ENCODE measurements at places on chromosomes 3 and 15. TPM values are rescaled to one million over a fixed set of nuclear protein-coding genes. Genes with fewer than 3 reads are reported as not detected.

Gene GREM1
- 141 TPM for total RNA-seq

Gene P2RY1
- total RNA-seq, result 4.0 TPM

Gene AP2M1
- 506 TPM for total RNA-seq

Gene SPG21
- total RNA-seq, result 106 TPM

Gene FEZF2
- not detected for total RNA-seq

Gene MYH15
- total RNA-seq, result 0.50 TPM

Gene COL8A1
- 45.4 TPM for total RNA-seq

Gene GOLGA6D
- not detected for total RNA-seq

Gene CALML4
- total RNA-seq, result 3.6 TPM

Gene FBXO40
- not detected for total RNA-seq

Gene AGBL1
- total RNA-seq, result not detected

Gene FOXB1
- total RNA-seq, result not detected

Gene SENP5
- 35.2 TPM for total RNA-seq

Gene CLDN16
- not detected for total RNA-seq

Gene TMEM266
- total RNA-seq, result 0.29 TPM

Gene P2RY12
- total RNA-seq, result 0.29 TPM

Gene CPLX3
- total RNA-seq, result not detected

Gene MEGF11
- not detected for total RNA-seq

Gene IMPDH2
- total RNA-seq, result 458 TPM

Gene OR5K2
- total RNA-seq, result not detected

Gene CKMT1A
- not detected for total RNA-seq

Gene PTPRG
- total RNA-seq, result 58.2 TPM

Gene NOP10
- total RNA-seq, result 143 TPM

Gene TMEM212
- not detected for total RNA-seq

Gene CATSPER2
- 0.50 TPM for total RNA-seq

Gene EPHA3
- 1.5 TPM for total RNA-seq

Gene LRRC58
- total RNA-seq, result 25.3 TPM

Gene USP50
- total RNA-seq, result 0.29 TPM

Gene GPR27
- not detected for total RNA-seq

Gene RTP1
- not detected for total RNA-seq

Gene XCR1
- not detected for total RNA-seq
